Activated CD4-positive, alpha-beta T cell treated with anti-CD3 and anti-CD28 coated beads for 24 hours (primary cell): ENCODE measurements at places on chromosomes 11 and 22.

- DNase-seq, result no peak
These were observed 25.1 kb downstream of the OR10A6 start for GRCh38 chr11:7905961-7906429.

- DNase-seq, result no peak
These were observed 29.1 kb downstream of the SVIP start for GRCh38 chr11:22800482-22800881.

DNA sequence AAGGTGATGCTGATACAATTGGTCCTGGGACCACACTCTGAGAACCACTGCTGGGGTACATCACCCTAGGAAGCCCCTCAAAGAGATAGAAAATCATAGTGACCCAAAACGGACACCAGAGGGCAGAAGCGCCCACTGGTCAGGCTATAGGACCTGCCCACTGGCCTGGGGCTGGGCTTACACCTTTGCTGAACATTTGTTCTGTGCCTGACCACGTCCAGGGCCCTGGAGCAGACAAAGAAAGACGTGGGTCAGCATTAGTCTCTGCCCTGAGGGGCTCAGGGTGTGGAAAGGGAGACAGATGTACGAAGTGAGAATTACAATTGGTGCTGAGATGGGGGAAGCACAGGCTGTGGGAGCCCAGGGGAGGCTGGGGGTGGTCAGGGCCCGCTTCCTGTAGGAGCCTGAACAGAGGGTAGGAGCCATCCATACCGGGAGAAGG lies 14.4 kb upstream of the SERPINH1 start:
- no peak for DNase-seq

GRCh38 chr11:90556606-90557005 lies 333.8 kb upstream of the CHORDC1 start:
- no peak for DNase-seq

DNA sequence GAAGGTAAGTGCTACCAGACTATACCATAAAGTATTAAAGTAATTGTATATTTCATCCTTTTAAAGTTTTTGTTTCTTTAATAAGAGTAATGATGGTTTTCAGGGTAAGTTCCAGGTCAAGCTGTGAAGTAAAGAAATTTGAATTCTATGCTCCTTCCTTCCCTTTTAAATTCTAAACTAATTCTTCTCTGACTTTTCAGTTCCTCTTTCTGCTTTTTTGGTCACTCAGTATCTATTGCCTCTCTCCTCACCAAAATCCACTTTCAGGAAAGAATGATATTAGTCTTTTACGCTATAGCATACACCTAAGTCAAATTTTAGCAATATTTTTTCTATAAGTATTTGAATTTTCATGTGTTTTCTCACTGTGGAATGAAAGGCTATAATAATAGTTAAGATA lies 8.2 kb downstream of the MMP8 start:
- no peak for DNase-seq

GRCh38 chr22:37037669-37038068 lies 13.9 kb upstream of the KCTD17 start:
- no peak for DNase-seq

GRCh38 chr11:14588681-14589080 lies 54.9 kb upstream of the PDE3B start:
- no peak for DNase-seq

DNA sequence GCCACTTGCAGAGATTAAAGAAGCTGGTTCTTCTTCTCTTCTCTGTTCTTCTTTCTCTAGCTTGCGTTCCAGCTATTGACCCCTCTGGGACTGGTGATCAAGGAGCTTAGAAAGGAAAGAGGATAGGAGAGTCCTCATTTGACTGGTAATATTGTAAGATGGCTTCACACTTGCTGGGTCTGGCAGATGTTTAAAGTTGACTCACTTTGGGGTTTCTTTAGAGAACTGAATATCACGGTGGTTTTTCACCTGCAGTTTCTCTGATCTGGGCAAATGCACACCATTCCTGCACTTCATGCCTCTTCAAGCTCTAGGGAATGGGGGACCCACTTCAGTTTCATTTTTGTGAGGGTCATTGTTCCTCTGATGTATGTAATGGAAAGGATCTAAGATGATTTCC lies 41.8 kb upstream of the DEUP1 start:
- DNase-seq, result no peak

DNA sequence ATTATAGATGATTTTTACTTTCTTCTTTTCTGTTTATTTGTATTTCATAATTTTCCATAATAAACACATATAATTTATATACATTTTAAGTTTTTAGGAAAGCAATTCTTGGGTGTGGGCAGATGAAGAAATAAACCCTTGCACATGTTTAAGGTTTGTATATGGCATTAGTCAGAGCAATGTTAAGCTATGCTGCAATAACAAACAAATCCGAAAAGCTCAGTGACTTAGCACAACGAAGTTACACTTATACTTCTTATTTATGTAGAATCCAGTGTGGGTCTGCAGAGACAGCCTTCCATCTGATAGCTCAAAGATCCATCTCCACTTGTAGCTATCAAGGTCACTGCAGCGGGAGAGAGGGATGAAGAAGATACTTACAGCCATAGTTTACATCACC lies 68.5 kb upstream of the BARX2 start:
- DNase-seq, result no peak

GRCh38 chr11:131689049-131689925 lies 318.9 kb downstream of the NTM start:
- DNase-seq, result no peak

DNA sequence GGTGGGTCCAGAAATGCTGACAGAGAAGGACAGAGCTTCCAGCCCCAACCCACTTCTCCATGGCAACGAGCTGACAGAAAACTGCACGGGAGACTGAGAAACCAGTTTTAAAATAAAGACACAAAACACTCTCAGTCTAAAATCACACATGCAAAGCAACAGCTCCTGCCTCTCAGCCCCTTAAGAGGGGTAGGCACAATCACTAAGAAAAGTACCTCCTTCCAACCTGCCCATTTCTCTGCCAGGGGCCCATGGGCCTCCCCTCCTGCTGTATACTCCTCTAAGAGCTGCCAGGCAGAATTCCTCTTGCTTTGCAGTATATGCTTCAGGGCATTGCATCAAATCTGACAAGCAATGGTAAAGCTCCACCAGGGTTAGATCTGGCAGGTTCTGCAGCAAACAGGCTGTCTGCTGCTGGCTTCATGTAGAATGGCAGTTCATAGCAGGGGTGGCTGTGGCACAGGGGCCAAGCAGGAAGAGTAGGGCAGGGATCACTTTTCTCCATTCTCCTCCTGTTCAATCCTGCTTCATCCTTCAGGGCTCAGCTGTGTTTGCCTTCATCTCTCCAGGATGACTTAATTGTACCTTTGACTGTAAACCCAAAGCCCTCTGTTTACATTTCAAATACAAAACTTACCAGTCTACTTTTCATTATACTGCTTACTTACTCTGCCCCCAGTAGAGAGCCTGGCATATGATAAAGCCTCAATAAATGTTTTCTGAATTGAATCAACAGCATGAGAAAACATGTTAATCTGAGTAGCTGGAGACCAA lies 77.7 kb downstream of the KCNC1 start:
- no peak for DNase-seq

- no peak for DNase-seq
These were observed 86.4 kb downstream of the ISX start for GRCh38 chr22:35152316-35152715.

GRCh38 chr11:126347751-126348668 lies 7.5 kb upstream of the ST3GAL4 start:
- DNase-seq, result no peak

- no peak for DNase-seq
These were observed 6.1 kb upstream of the ARAP1 start for GRCh38 chr11:72758304-72758689.

- no peak for DNase-seq
These were observed 331.1 kb upstream of the B3GAT1 start for GRCh38 chr11:134742956-134743819.

- no peak for DNase-seq
These were observed 6.2 kb downstream of the KCNC1 start for GRCh38 chr11:17740649-17741235.

GRCh38 chr11:27913650-27914049 lies 194.3 kb downstream of the KIF18A start:
- no peak for DNase-seq

DNA sequence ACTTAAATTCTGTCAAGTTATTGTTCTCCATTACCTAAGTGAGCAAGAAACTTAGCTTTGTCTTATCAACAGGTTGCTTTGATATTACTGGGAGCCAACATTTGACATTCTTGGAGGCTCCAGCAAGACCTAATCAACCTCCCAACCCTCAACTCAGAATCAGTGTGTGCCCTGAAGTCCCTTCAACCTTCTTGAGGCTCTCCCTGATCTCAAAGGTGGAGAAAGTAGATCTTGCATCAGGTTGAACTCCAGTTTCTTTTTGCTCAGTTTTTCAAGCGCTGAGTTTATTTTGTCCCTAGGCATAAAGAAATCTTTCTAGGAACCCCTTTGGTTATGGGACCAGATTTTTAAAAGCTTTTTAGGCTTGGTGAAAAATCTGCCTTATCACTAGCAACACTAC lies 1.4 kb downstream of the FAM111A start:
- DNase-seq, result no peak

GRCh38 chr22:42996646-42997365 lies 18.1 kb downstream of the PACSIN2 start:
- no peak for DNase-seq

GRCh38 chr11:33234397-33235190 lies 22.6 kb upstream of the HIPK3 start:
- DNase-seq, result no peak

DNA sequence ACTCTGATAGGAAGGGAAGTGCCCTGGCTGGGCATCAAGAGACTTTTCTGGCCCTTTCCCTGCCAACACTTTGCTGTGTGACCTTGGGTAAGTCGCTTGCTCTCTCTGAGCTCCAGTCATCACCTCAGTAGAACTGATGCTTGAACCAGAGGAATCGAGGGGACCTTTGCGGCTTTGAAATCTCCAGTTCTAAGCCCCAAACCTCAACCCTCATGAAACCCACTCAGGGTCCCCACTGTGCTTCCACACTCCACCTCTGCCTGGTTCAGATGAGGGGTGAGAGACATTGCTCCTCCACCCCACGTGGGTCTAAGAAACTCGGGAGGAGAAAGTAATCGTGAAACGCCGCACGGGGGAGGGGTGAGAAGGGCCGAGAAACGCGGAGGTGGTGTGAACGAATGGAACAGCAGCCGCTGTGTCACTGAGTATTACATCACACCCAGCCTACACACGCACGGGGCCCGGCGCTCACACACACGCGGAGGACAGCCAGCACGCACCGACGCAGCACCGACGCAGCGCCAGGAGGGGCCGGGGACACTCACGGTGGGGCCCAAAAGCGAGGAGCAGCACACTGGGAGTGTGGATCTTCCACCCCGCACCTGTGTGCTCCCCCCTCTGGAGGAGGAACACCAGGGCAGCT lies 4.3 kb downstream of the RTN4RL2 start:
- no peak for DNase-seq

- DNase-seq, result no peak
These were observed 154.3 kb downstream of the MSANTD4 start for GRCh38 chr11:105867742-105868141.

DNA sequence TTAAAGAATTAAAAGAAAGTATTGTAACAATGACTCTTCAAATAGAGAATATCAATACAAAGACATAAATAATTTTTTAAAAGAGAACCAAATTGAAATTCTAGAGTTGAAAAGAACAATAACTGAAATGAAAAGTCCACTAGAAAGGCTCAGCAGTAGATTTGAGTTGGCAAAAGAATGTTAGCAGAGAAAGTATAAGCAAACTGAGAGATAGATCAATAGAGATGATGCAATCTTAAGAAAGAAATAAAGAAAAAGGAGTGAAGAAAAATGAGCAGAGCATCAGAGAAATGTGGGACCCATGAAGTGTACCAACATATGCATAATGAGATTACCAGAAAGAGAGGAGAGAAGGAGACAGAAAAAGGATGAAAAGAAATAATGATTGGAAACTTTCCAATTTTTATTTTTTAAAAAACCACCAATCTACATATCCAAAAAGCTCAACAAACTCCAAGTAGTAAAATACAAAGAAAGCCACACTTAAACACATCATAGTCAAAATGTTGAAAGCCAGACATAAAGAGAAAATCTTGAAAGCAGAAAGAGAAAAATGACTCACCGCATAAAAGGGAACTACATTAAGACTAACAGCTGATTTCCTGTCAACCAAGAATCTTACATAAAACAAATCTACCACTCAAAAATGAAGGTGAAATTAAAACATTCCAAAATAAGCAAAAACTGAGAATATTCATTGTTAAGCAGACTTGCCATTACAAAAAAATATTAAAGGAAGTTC lies 20.9 kb downstream of the NCF4 start:
- DNase-seq, result no peak

- DNase-seq, result no peak
These were observed 258.4 kb downstream of the GRM5 start for GRCh38 chr11:88807349-88807748.

DNA sequence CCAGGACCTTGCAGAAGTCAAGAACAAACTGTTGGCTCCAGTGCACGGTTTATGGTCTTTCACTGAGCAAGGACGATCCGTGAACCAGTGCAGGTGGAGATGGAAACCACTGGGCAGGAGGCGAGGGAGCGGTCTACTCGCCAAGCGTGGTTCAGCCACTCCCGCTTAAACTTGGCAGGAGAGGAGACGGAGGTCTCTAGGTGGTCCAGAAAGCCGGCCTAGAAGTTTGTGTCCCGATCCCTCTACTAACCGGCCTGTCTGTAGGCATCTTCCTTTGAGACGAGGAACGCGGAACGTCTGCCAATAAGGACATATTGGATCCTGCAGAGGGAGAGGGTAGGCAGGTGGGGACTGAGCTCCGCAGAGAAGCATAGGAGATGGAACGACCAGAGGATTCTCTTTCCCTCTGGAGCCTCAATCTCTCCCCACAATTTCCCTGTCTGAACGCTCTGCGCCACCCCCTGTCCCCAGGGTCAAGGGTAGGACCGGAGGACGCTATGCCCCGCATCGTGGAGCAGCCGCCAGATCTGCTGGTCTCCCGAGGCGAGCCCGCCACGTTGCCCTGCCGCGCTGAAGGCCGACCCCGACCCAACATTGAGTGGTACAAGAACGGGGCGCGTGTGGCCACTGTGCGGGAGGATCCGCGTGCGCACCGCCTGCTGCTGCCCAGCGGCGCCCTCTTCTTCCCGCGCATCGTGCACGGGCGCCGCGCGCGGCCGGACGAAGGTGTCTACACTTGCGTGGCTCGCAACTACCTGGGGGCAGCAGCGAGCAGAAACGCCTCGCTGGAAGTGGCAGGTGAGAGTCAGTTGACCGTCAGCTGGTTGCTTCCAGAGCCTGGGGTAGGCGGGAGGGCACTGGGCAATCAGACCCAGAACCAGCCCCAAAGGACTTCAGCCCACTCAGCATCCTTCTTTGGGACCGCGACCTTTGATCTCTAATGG lies 3.4 kb downstream of the ROBO3 start:
- DNase-seq, result no peak

GRCh38 chr11:75562048-75562835 lies at the start of gene SERPINH1:
TSS of gene SERPINH1 (plus strand) at chr11:75562253. CDS start at chr11:75566350, 4,097 bp downstream.
- DNase-seq, result peak; percentile 59

DNA sequence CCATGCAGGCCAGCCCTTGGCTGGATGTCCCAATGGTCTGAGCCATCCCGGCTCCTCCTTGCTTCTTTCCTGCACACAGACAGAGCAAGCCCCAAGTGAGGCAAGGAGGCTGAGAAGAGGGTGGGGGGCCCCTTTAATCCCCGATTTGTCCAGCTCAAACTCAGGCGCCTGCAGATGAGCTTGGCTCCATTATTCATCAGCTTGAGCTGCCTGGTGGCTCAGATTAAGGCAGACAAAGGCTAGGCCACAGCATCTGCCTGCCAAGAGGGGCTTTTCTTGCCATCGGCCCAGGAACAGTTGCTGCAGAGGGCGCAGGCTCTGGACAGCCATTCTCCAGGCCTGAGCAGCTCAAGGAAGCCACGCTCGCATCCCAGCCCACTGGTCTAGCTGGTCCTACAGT lies 35.4 kb downstream of the LMO1 start:
- DNase-seq, result no peak

- no peak for DNase-seq
These were observed 377.2 kb upstream of the DDI1 start for GRCh38 chr11:103659206-103659618.

- DNase-seq, result no peak
These were observed 321.0 kb downstream of the NTM start for GRCh38 chr11:131691181-131692041.
